ENCODE measurements at places on chromosomes 3 and 15. TPM values are rescaled to one million over a fixed set of nuclear protein-coding genes. Genes with fewer than 3 reads are reported as not detected.

GRCh38 chr15:80379693-80380092 is 24.5 kb upstream of the ARNT2 start:
- H3K4me3 ChIP-seq: no peak overlapping the region
- DNase-seq: no peak
- H3K27ac ChIP-seq: no peak overlapping the region
- no peaks in the 10 kb centered on the region for H3K36me3 ChIP-seq
- no peaks in the 10 kb centered on the region for H3K4me1 ChIP-seq

DNA sequence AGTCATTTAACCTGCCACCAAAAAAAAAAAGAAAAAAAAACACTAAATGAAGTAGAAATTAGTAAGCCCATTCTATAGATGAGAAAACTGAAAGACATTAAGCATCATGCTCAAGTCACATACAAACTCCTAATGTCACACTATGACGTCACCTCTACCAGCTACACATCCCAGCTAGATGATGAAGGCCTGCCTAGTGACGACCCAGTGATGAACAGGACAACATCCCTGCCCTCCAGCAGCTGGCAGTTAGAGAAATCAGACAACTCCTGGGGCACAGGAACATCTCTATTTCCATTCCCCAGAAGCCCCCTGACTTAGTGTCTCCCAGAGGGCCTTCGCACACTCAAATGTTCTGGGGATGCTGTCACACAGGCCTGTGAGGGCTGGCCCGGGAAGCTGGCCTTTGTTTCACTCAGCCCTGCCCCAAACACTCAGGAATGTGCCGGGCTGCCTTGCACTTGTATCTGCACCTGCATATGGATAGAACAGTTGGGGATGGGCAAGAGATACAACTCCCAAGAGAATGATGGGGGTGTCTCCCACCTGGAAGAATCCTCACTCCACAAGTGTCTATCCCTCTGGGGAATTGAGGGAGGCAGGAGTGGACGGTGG is 7.0 kb upstream of the HAPLN3 start:
- no peak overlapping the region for H3K4me3 ChIP-seq
- no peaks in the 10 kb centered on the region for H3K36me3 ChIP-seq
- no peak for DNase-seq
- peaks cover 23% of the 10 kb centered on the region for H3K4me1 ChIP-seq

DNA sequence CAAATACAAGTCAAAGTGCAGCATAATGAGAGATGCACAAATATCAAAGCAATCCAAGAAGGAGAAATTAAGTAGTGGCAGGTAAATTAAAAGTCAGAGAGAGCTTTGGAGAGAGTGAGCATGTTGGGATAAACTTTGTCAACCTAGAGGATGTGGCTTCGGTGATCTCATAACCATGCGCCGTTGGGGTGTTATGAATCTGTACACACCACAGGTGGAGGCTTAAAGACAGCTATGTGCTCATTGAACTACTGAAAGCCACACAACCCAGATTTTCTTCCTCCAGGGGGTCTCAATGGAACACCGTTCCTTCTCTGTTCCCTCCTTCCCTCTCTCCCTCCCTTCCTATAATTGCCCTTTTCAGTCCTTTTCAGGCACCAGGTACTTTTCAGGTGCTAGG is 52.0 kb downstream of the SUCNR1 start:
- H3K27ac ChIP-seq: no peak overlapping the region
- H3K27me3 ChIP-seq: no peaks in the 10 kb centered on the region
- no peak overlapping the region for H3K4me3 ChIP-seq

The TMEM45A gene
- 18.2 TPM for total RNA-seq

The NR2E3 gene
- not detected for total RNA-seq

The MLF1 gene
- total RNA-seq: 12.6 TPM

The CHRNB4 gene
- 0.69 TPM for total RNA-seq

The LDHAL6B gene
- total RNA-seq: not detected

The TM4SF18 gene
- 35.5 TPM for total RNA-seq
